ENCODE measurements at places on chromosomes 6 and 20. TPM values are rescaled to one million over a fixed set of nuclear protein-coding genes. Genes with fewer than 3 reads are reported as not detected.
A peak's percentile ranks its signal among the peaks of the same experiment; 100 is the strongest.

DNA sequence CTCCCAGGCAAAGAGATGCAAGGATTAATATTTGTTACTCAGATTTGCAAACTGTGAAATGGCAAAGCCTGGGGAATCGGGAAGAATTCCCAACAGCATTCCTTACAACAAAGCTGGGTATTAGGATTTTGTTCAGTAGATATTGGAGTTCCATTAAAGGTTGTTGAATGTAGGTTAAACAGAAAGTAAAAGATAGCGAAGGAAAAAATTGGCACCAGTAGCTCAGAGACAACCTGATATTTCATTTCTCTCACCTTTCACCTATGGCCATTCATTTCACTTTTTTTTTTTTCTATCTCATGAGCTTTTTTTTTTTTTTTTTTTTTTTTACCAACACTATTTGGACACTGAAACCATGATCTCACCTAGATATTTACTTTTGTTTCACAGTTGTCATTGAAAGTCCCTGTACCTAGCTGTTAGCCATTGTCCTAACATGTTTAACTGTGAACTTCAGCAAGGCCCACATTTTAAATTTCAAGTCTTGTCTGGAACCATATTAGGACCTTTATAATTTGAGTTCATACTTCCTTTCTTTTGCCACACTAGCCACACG, 552.5 kb downstream of the HAO1 start:
- no peak for DNase-seq
- no peaks in the 10 kb centered on the region for H3K4me1 ChIP-seq
- H3K4me3 ChIP-seq: no peak overlapping the region
- H3K36me3 ChIP-seq: no peaks in the 10 kb centered on the region

GRCh38 chr6:21390532-21391213, 202.9 kb upstream of the SOX4 start:
- peaks cover 5% of the 10 kb centered on the region for H3K27me3 ChIP-seq
- no peak overlapping the region for H3K27ac ChIP-seq
- H3K4me1 ChIP-seq: no peaks in the 10 kb centered on the region
- no peaks in the 10 kb centered on the region for H3K36me3 ChIP-seq
- H3K4me3 ChIP-seq: no peak overlapping the region

NKAIN2 gene
- not detected for polyA plus RNA-seq

DNA sequence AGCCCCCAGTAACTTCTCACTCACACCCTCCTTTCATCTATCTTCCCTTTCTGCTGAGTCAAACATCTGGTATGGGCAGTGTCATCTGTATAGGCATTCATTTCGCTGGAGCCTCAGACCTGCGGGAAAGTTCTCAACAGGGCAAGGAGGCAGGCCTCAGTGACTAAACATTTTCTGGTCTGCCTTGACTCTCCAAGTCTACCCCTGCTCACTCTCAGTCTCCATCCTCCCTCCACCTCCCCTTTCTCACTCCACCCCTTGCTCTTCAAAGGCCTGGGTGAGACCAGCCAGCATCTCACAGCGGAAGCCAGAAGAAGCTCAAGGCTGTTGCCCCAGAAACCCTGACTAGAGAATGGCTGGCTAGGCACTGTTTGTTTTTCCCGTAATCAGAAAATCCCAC, 105.0 kb upstream of the BEND6 start:
- H3K27me3 ChIP-seq: peaks cover 15% of the 10 kb centered on the region
- DNase-seq: no peak
- H3K27ac ChIP-seq: no peak overlapping the region
- peaks cover 29% of the 10 kb centered on the region for H3K4me1 ChIP-seq
- H3K4me3 ChIP-seq: no peak overlapping the region
- H3K36me3 ChIP-seq: no peaks in the 10 kb centered on the region

SOX18 gene
- not detected for polyA plus RNA-seq

- H3K36me3 ChIP-seq: no peaks in the 10 kb centered on the region
- no peak for DNase-seq
- H3K4me3 ChIP-seq: no peak overlapping the region
- H3K4me1 ChIP-seq: peaks cover 12% of the 10 kb centered on the region
Observed at GRCh38 chr6:154511791-154512190, 1.3 kb upstream of the CNKSR3 start.

- peaks cover 5% of the 10 kb centered on the region for H3K27me3 ChIP-seq
- no peaks in the 10 kb centered on the region for H3K36me3 ChIP-seq
- H3K4me3 ChIP-seq: no peak overlapping the region
Observed at GRCh38 chr6:139920776-139921100, 546.3 kb upstream of the CITED2 start.

CST2 gene
- not detected for polyA plus RNA-seq

- H3K4me3 ChIP-seq: no peak overlapping the region
- DNase-seq: no peak
- no peaks in the 10 kb centered on the region for H3K36me3 ChIP-seq
Observed at GRCh38 chr6:6869094-6869493, 238.7 kb upstream of the RREB1 start.

RPS21 gene
- polyA plus RNA-seq: 743 TPM

- H3K27me3 ChIP-seq: no peaks in the 10 kb centered on the region
- no peak for DNase-seq
- peaks cover 21% of the 10 kb centered on the region for H3K4me1 ChIP-seq
- no peaks in the 10 kb centered on the region for H3K36me3 ChIP-seq
Observed at GRCh38 chr20:8330785-8331695, 199.0 kb downstream of the PLCB1 start.

SCRT2 gene
- not detected for polyA plus RNA-seq

DNA sequence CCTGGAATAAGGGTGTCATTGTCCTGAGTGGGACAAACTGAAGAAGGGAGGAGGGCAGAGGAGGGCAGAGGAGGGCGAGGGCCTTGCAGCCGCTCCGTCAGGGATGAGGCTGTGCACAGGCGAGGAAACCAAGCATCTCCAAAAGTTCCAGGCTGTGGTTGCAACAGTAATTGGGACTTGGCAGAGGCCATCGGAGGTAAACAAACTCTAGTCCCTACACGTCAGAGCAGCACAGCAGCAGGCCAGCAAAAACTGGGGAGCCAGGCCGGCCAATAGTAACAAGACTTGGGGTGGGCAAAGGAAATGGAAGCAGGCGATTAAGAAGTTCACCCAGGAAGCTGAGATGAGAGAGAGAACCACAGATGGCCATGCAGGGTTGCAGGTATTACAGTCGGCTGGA, 142.8 kb downstream of the SMOC2 start:
- H3K36me3 ChIP-seq: no peaks in the 10 kb centered on the region
- H3K27me3 ChIP-seq: peaks cover 8% of the 10 kb centered on the region
- no peaks in the 10 kb centered on the region for H3K4me1 ChIP-seq
- no peak for DNase-seq

FRK gene
- polyA plus RNA-seq: not detected

DNA sequence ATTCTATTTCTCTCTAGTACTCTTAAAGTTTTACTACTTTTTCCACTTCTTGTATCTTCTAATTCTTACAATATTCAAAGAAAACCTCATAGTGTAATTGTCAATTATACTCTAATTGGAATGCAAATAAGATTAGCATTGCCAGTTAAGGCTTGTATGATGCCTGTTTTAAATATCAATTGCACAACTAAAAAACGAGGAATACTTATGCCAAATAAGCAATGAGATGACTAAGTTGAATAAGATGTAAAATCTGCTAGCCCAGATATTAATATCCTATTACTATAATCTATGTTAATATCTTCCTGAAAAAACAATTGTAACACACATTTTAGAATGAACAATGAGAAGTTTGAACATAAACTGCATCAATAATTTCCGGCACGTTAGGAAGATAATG, 13.3 kb upstream of the AKAP7 start:
- no peaks in the 10 kb centered on the region for H3K36me3 ChIP-seq
- no peak overlapping the region for H3K27ac ChIP-seq
- DNase-seq: no peak
- no peaks in the 10 kb centered on the region for H3K27me3 ChIP-seq
- no peaks in the 10 kb centered on the region for H3K4me1 ChIP-seq

SLC52A3 gene
- not detected for polyA plus RNA-seq

GRCh38 chr20:17645546-17646208, 36.4 kb downstream of the RRBP1 start:
- no peaks in the 10 kb centered on the region for H3K36me3 ChIP-seq
- H3K27ac ChIP-seq: no peak overlapping the region
- H3K4me3 ChIP-seq: no peak overlapping the region
- no peak for DNase-seq
- H3K27me3 ChIP-seq: no peaks in the 10 kb centered on the region

DNA sequence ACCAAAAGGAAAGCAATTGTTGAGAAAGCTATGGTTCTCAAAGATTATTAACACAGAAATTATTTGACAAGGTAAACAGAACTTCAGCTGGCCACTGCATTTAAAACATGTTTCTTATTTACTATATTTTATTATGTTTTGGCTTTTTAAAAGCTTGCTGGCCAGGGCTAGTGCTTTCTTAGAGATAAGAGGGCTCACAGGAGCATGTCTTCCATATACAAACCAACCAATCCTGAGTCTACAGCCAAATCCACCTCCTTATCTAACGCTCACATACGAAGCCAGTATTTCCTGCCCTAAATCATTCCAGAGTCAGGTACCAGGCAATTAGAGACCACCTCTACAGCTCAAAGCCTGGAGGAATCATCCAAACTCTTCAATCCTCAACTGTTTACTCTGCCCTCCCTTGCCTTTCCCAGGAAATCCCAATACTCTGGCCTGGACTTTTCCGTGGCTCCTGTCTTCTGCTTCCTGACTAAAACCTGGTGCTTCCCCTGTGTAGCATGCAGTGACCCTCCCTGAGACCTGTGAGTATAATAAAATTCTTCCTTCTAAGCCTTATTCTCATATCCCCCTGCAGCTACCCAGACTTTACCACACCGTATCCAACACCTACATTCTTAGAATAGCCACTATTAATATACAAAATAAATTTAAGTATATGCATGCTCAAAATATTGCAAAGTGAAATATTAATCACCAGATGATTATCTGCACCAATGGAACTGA, 33.2 kb downstream of the RANBP9 start:
- H3K4me3 ChIP-seq: no peak overlapping the region
- peaks cover 89% of the 10 kb centered on the region for H3K4me1 ChIP-seq
- peaks cover 10% of the 10 kb centered on the region for H3K36me3 ChIP-seq
- no peak for DNase-seq
- H3K27ac ChIP-seq: peak overlapping the region; percentile 49
- H3K27me3 ChIP-seq: no peaks in the 10 kb centered on the region

GRCh38 chr6:11971154-11971553, 41.0 kb upstream of the HIVEP1 start:
- H3K27me3 ChIP-seq: peaks cover 3% of the 10 kb centered on the region
- H3K4me1 ChIP-seq: peaks cover 22% of the 10 kb centered on the region
- H3K36me3 ChIP-seq: no peaks in the 10 kb centered on the region
- no peak overlapping the region for H3K27ac ChIP-seq
- H3K4me3 ChIP-seq: no peak overlapping the region

DNA sequence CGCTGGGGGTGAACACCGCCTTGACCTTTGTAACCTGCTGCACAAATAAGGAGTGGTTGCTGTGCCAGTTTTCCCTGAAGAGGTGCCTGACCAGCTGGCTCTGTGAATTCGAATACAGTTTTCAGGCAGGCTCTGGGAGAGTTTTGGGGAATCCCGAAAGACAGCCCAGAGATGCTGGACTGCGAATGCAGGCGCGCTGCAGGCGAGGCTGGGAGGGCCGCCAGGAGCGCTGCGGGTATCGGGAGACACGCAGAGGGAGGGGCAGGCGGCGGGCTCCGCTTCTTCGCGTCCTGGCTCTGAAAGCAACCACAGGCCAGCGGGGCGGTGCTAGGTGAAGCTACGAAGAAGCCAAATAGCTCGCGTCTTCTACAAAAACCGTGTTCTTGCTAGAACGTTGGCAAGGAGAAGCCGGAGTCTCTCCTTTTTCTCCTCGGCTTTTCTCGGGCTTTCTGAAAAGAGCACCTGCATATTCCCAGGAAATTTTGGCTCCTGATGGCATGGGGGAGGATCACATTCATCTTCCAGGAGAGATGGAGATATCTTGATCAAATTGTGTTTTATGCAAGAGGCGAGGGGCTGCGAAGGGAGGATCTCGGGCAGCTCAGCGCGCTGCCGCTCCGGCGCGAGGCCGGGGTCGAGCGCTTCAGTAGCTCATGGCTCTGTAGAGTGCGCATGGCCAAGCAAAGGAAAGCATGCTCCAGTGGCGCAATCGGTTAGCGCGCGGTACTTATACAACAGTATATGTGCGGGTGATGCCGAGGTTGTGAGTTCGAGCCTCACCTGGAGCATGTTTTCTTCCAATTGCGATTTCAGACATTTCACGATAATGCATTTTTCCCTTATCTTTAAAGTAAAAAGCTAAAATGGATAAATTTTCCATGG, 158.1 kb upstream of the ZNF184 start:
- no peak for DNase-seq
- peaks cover 18% of the 10 kb centered on the region for H3K27me3 ChIP-seq
- peaks cover 2% of the 10 kb centered on the region for H3K4me1 ChIP-seq
- no peak overlapping the region for H3K27ac ChIP-seq
- no peak overlapping the region for H3K4me3 ChIP-seq

DNA sequence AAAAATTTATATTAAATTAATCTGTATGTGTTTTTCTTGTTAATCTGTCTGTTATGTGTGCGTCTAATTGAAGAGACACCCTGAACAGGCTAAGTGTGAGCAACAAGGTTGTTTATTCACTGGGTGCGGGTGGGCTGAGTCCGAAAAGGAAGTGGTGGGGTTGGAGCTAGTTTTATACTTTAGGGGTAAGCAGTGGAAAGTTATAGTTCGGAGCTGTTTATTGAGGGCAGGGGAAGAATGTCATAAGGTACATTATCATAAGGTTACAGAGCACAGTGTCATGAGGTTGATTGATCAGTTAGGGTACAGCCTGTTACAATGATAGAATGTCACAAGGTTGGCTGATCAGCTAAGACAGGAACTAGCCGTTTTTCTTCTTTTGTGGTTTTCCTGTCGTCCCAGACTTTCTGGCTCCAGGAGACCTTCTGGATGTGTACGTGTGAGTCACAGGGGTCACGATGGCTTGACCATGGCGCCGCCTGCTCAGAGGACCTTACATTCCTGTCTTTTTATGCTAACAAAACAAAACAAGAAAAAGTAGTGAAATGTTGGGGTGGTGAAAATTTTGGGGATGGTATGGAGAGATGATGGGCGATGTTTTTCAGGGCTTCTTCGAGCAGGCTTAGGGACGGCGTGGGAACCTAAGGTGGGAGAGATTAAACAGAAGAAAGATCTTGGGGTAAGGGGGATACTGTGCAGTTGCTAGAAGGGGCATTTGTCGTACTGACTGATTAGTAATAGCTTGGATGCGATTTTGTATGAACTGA, 754.0 kb upstream of the ADGRB3 start:
- no peak overlapping the region for H3K27ac ChIP-seq
- no peak for DNase-seq
- H3K4me3 ChIP-seq: no peak overlapping the region
- no peaks in the 10 kb centered on the region for H3K36me3 ChIP-seq

- DNase-seq: no peak
- no peaks in the 10 kb centered on the region for H3K36me3 ChIP-seq
- H3K4me3 ChIP-seq: no peak overlapping the region
- no peak overlapping the region for H3K27ac ChIP-seq
- H3K4me1 ChIP-seq: no peaks in the 10 kb centered on the region
Observed at GRCh38 chr6:70304616-70305015, 1.7 kb upstream of the COL9A1 start.

MCHR2 gene
- polyA plus RNA-seq: not detected

DNA sequence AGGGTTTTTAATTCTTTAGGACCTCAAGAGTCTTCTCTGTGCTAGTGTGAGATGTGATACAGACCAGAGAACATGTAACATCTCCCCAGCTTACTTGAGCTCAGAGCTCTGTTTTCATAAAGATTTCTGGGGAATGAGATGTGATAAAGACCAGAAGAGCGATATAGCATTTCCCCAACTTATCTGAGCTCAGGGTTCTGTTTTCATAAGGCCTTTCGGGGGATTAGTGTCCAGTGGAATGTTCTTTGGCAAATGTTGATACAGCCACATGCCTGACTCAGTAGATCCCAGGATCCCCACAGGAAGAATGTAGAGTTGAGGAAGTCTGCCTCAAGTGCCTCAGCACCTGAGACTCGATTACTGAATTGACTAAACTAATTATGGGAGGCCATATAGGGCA, 18.7 kb upstream of the TOP1 start:
- no peak overlapping the region for H3K27ac ChIP-seq
- H3K27me3 ChIP-seq: no peaks in the 10 kb centered on the region
- no peak for DNase-seq
- no peak overlapping the region for H3K4me3 ChIP-seq
- peaks cover 32% of the 10 kb centered on the region for H3K4me1 ChIP-seq
